NCI-H510A (cell line): ENCODE measurements at places on chromosomes 12 and 14.

- no peak for DNase-seq
These were observed 221.2 kb upstream of the OTX2 start for GRCh38 chr14:57031474-57031873.

GRCh38 chr12:108838194-108839017 is 19.0 kb downstream of the SSH1 start:
- DNase-seq: peak; percentile 74

DNA sequence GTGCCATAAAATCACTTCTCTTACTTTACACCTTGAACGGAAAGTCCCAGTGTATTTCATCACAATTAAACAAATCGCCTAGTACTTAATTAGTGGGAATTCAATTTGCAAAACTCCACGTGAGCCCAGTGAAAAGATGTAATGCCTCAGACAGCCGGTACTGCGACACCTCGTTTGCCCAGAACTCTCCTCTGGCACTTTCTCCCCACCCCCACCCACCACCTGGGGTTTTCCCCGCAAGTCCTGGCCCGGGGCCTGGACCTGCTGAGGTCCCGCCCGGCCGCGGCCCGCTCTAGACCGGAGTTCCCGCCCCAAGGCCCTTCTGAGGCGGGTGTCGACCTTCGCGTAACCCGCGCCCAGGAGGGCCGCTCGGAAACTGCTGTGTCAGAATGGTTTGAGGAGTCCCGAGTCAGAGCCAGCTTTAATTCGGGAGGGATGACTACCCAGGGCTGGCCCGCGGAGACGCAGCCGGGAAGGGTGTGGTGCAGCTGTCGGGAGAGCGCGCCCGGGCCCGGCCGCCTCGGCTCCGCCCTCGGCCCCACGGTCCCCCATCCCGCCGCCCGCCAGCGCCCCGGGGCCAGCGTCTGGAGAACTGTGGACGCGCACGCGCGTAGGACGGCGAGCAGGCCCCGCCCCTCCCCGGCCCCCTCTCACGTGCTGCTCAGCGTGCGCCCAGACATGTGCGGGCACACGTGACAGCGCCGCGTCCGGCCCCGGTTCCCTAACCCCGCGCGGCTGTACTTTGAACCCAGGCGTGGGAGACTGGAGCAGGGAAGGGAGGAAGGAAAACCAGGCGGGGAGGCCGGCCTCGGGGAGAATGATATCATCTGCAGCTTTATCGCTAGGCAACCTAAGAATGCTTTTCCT is 10.8 kb downstream of the BHLHE41 start:
- DNase-seq: peak; percentile 73

- DNase-seq: no peak
These were observed 3.7 kb downstream of the GPR132 start for GRCh38 chr14:105061428-105062047.

GRCh38 chr12:75809746-75810145 is 221.8 kb downstream of the PHLDA1 start:
- no peak for DNase-seq
